Astrocyte (in vitro differentiated cells and primary cell): ENCODE measurements at places on chromosomes 4 and X. TPM values are rescaled to one million over a fixed set of nuclear protein-coding genes. Genes with fewer than 3 reads are reported as not detected.
A peak's percentile ranks its signal among the peaks of the same experiment; 100 is the strongest.

GRCh38 chr4:22334155-22334554 is 181.7 kb downstream of the ADGRA3 start:
- no peaks in the 10 kb centered on the region for H3K4me1 ChIP-seq
- no peaks in the 10 kb centered on the region for H3K27me3 ChIP-seq
- no peaks in the 10 kb centered on the region for H3K36me3 ChIP-seq
- no peak overlapping the region for H3K27ac ChIP-seq
- DNase-seq = no peak

- no peak overlapping the region for H3K4me3 ChIP-seq
- peak; percentile 61 for DNase-seq
- H3K4me1 ChIP-seq = peaks cover 5% of the 10 kb centered on the region
- no peak overlapping the region for H3K27ac ChIP-seq
- H3K36me3 ChIP-seq = no peaks in the 10 kb centered on the region
These were observed 121.6 kb upstream of the EPHA5 start for GRCh38 chr4:65791812-65792308.

The COL4A6 gene
- total RNA-seq = 4.4 and 8.1 TPM in 2 replicates

DNA sequence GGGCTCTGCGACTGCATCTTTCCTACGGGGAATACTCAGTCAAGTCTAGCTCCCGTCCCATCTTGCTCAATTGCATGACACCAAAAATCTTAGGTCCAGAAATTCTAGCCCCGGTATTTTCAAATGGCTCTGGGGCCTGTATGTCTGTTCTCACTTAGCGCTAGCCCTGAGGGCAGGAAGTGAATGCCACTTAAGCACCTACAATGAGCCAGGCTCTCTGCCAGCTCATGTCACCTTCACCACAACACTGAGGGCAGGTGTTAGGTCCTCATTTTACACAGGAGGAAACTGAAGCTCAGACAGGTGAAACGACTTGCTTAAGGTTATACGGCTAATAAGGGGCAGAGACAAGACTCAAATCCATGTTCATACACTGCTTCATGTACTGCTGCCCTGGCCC is 282.8 kb downstream of the PPP1R2C start:
- H3K4me3 ChIP-seq = no peak overlapping the region
- no peaks in the 10 kb centered on the region for H3K36me3 ChIP-seq

- H3K27me3 ChIP-seq = no peaks in the 10 kb centered on the region
- H3K4me3 ChIP-seq = no peak overlapping the region
- H3K27ac ChIP-seq = peak overlapping the region; percentile 75
- no peaks in the 10 kb centered on the region for H3K36me3 ChIP-seq
These were observed 207.4 kb downstream of the TMA16 start for GRCh38 chr4:163701916-163702315.

GRCh38 chr4:177315767-177316464 is 6.2 kb downstream of the NEIL3 start:
- H3K36me3 ChIP-seq = no peaks in the 10 kb centered on the region
- H3K27ac ChIP-seq = no peak overlapping the region
- no peak for DNase-seq
- H3K4me3 ChIP-seq = no peak overlapping the region
- no peaks in the 10 kb centered on the region for H3K4me1 ChIP-seq
- H3K27me3 ChIP-seq = no peaks in the 10 kb centered on the region

GRCh38 chr4:82704156-82704555 is 94.4 kb downstream of the SCD5 start:
- no peaks in the 10 kb centered on the region for H3K36me3 ChIP-seq
- H3K27ac ChIP-seq = no peak overlapping the region
- H3K27me3 ChIP-seq = no peaks in the 10 kb centered on the region
